NCI-H524 treated with DMSO at 0.1 percent for 48 hours (cell line): ENCODE measurements at places on chromosomes 7 and 10.
A peak's percentile ranks its signal among the peaks of the same experiment; 100 is the strongest.

GRCh38 chr10:69721690-69722310, 79.9 kb upstream of the COL13A1 start:
- no peak for DNase-seq

GRCh38 chr7:1320616-1321240, 88.1 kb downstream of the UNCX start:
- no peak for DNase-seq

DNA sequence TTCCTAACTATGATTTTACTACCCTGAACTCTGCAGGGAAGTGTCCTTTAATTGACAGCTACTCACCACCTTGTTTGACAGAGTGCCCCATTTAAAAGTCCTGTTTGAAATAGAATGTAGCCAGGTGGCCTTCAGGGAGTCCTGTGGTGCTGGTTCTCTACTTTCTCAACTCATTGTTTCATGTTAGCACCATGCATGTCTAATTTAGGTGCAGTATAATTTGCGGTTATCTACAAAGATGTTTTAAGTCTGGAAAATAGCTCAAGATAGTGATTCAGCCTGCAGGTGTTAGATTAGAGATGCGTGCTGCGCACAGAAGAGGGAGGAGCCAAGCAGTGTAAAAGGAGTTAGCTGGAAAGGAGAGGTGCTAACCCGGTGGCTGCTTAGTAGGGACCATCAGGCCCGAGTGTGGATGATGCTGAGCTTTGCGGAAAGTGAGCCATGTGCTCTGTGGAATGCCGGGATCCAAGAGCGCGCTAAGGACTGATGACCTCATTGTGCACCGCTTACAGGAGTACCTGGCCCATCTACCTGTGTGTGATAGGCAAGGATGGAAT, 1.2 kb downstream of the CCM2 start:
- DNase-seq, result no peak

GRCh38 chr7:130853503-130854279, 119.7 kb upstream of the KLF14 start:
- DNase-seq, result no peak

GRCh38 chr7:50994753-50995319, 212.1 kb upstream of the GRB10 start:
- no peak for DNase-seq

DNA sequence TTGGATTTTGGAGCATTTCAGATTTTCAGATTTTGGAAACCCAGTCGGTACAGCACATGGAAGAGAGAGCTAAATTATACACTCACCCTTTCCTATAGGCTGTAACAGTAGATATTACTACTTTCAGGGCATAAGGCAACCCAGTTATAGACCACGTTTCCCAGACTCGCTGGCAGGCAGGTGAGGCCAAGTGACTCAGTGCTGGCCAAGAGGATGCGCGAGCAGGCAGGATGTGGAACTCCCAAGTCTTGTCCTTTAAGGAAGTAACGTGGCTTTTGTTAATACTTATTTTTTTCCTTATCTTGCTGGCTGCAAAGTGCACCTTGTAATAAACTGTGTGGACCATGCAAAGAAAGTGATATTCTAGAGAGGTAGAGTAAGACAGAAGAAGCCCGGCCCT, 1160.1 kb downstream of the GATA3 start:
- no peak for DNase-seq

DNA sequence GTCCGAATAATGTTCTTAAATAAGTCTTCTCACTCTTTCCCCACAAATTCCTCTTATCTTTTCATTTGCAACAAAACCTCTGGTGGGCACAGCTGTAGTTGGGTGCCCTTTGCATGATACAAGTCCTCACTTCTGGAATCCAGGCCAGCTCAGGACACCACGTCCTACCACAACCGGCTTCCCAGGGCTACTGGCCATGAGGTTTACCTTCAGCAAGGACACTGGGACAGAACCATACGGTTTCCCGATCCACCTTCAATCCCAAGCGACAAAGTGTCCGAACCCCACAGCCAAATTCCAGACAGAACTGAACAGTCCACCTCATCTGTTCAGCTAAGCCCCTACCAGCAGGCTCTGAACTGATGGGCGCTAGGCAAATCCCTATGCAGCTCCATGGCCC, 174.6 kb downstream of the FAM107B start:
- no peak for DNase-seq

DNA sequence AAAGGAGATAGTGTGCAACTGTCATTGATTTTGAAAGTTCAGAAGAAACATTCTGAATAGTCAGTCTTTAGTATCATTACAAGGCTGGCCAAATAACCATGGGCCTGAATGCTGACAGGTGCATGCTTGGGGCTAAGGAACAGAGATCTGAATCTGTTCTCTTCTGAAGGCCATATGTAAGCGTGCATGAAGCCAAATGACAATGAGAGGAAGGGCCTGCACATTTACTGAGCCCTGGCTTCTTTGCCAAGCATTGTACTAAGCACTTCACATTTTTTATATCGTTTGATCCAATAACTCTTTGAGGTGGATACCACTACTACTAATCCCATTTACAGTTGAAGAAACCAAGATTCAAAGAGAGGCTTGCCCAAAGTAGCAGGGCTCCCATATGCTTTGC, 22.5 kb upstream of the TIAL1 start:
- DNase-seq, result no peak

- DNase-seq, result peak; percentile 57
These were observed 28.0 kb downstream of the TMEM120A start for GRCh38 chr7:75966190-75966961.

DNA sequence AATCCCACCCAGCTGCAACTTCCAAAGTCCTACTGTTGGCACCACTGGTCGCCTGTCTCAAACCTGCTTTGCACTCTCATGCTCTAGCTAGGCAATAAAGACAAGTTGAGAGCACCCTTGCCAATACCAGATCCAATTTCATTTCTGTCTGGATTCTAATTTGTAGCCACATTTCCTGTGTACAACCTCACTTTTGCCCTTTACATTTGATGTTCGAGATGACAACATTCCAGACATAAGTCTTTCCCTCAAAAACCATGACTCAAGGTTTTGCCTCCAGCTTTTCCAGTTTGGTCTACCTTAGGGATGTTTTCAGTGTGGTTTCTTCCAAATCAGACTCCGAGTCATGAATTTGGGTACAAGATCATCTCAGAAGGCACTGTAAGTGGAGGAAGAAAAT, 309.0 kb downstream of the GPAM start:
- DNase-seq, result no peak

GRCh38 chr10:54137396-54137795, 663.6 kb downstream of the PCDH15 start:
- DNase-seq, result no peak
